Activated T-helper 1 cell treated with anti-CD3 and anti-CD28 coated beads, Interleukin-2, amount 50 U/mL, for 16 hours (primary cell): ENCODE measurements at places on chromosomes 13 and 19.

DNA sequence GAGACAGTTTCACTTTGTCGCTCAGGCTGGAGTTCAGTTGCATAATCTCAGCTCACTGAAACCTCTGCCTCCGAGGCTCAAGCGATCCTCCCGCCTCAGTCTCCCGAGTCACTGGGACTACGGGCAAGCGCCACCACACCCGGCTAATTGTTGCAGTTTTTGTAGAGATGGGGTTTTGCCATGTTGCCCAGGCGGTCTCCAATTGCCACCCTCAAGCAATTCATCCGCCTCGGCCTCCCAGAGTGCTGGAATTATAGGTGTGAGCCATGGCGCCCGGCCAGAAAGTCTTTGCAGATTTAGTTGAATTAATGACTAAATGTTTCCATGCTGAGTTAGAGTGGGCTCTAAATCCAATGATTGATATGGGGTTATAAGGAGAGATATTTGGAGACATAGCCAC is 4.5 kb upstream of the CADM4 start:
- DNase-seq, result no peak

- DNase-seq, result no peak
Measured at GRCh38 chr13:65959305-65959704, 1270.8 kb downstream of the PCDH9 start.

DNA sequence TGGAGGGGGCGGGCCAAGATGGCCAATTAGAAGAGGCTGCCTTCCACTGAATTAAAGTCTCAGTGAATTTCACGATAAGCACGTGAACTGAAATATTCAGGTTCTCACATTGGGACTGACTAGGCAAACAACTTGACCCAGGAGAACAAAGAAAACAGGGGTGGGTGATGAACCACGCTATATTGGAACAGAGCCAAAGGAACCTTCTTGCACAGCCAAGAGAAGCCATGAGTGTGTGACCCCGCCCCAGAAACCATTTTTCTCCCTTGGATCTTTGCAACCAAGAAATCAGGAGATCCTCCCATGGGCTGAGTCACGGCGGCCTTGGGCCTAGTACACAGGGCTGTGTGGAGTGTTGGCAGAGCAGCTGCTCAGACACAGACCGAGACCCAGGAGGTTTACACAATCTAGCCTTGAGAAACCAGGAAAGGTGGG is 36.8 kb downstream of the ERICH4 start:
- no peak for DNase-seq

- DNase-seq, result no peak
Measured at GRCh38 chr13:42525035-42525504, 48.9 kb upstream of the TNFSF11 start.

DNA sequence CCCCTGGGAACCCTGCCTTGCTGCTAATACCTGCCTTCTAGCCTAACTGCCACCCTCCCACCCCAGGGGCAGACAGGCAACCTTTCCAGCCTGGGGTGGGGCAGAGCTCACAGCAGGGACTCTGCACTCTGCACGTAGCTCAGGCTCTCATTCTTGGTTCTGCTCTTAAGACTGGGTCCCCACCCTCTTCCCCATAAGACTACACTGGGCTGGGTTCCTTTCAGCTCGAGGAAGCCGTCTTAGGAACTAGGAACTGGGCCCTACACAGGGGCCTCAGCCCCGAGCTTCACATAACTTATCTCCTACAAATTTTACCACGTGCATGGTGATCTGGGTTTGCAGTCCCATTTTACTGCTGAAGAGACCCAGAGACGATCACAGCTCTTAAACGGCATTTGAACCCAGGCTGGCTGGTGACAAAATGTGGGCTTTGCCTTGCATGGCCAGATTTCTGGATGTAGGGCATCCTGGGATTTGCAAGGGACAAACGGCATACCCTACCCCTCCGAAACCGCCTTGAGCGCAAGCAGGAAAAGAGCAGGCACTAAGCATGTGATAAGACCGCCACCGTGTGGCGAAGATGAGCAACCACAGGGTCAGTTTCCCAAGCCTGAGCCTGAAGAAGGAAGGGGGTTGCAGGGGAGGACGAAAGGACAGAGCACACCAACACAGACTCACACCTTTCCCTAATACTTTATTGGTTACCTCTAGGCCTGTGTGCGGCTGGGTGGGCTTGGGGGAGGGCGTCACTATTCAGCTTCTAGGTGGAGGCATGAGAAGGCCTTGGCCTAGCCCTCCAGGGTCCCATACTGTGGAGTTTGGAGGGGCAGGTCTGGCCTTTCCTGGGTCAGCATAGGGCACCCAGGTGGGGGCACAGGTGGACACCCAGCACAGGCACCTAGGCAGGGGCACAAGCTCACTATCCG is 5.1 kb downstream of the JUNB start:
- peak; percentile 55 for DNase-seq

GRCh38 chr13:50527188-50527587 is 316.3 kb downstream of the DLEU7 start:
- DNase-seq, result no peak

- no peak for DNase-seq
Measured at GRCh38 chr19:10809651-10810285, 26.2 kb downstream of the TMED1 start.
